Common myeloid progenitor, CD34-positive (primary cell): ENCODE measurements at places on chromosomes 3 and 15.
A peak's percentile ranks its signal among the peaks of the same experiment; 100 is the strongest.

GRCh38 chr3:23900744-23901143 is 16.0 kb downstream of the NKIRAS1 start:
- no peak overlapping the region for H3K27ac ChIP-seq
- H3K4me3 ChIP-seq: no peak overlapping the region
- DNase-seq: no peak
- H3K27me3 ChIP-seq: no peaks in the 10 kb centered on the region

GRCh38 chr3:4398120-4398940 is 68.7 kb downstream of the SUMF1 start:
- H3K27me3 ChIP-seq: no peaks in the 10 kb centered on the region
- no peak overlapping the region for H3K27ac ChIP-seq
- H3K4me1 ChIP-seq: peaks cover 18% of the 10 kb centered on the region
- no peak overlapping the region for H3K4me3 ChIP-seq
- no peak for DNase-seq
- H3K36me3 ChIP-seq: peaks cover 22% of the 10 kb centered on the region

DNA sequence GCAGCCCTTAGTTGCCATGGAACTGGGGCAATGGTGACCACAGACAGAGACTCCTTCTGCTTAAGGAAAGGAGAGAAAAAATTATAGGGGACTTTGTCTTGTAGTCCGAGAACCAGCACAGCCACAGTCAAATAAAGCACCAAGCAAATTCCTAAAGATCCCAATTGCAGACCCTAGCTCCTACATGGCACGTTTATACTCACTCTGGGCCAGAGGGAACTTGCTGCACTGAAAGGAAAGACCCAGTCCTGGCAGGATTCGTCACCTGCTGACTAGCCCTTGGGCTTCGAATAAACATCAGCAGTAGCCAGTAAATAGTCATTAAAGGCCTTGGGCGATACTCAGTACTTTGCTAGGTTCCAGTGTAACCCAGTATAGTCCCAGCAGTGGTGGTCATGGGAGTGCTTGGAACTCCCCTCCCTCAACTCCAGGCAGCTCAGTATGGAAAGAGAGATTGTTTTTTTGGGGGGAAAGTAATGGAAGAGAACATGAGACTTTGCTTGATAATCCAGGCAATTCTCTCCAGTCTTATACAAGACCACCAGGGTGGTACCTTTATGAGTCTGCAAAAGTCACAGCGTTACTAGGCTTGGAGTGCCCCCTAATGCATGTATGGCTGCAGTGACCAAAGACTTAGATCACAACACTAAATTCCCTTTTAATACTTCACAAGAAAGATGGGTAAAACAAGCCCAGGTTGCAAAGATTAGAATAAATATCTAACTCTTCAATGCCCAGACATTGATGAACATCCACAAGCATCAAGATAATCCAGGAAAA is 66.4 kb upstream of the AGTR1 start:
- H3K4me1 ChIP-seq: no peaks in the 10 kb centered on the region
- no peak overlapping the region for H3K4me3 ChIP-seq
- H3K36me3 ChIP-seq: no peaks in the 10 kb centered on the region

- peaks cover 69% of the 10 kb centered on the region for H3K4me1 ChIP-seq
- H3K36me3 ChIP-seq: peaks cover 5% of the 10 kb centered on the region
- H3K27me3 ChIP-seq: no peaks in the 10 kb centered on the region
- no peak for DNase-seq
- H3K27ac ChIP-seq: no peak overlapping the region
- H3K4me3 ChIP-seq: no peak overlapping the region
Measured at GRCh38 chr3:127789051-127789450, 33.3 kb downstream of the MGLL start.

DNA sequence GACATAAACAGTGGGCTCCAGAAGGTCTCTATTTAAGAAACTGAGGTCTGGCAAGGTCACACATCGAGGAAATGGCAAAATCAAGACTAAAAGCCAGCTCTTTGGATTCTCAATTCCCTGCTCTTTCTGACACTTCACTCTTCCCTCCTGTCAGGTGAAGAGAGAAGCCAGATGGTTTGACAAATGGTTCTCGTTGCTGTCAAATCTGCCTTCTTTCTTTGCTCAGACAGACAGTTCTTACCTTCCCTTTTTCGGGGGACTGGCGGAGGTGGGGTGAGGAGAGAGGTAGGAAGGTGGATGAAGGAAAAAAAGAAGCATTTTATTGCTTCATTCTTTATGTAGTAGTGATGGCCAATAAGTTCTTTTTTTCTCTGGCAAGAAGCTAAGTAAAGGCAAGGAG is 133.4 kb downstream of the LPP start:
- H3K4me1 ChIP-seq: no peaks in the 10 kb centered on the region
- peaks cover 2% of the 10 kb centered on the region for H3K36me3 ChIP-seq
- DNase-seq: no peak
- H3K4me3 ChIP-seq: no peak overlapping the region
- H3K27me3 ChIP-seq: no peaks in the 10 kb centered on the region
- no peak overlapping the region for H3K27ac ChIP-seq

- no peaks in the 10 kb centered on the region for H3K4me1 ChIP-seq
- H3K4me3 ChIP-seq: no peak overlapping the region
- no peaks in the 10 kb centered on the region for H3K36me3 ChIP-seq
- no peak for DNase-seq
- no peaks in the 10 kb centered on the region for H3K27me3 ChIP-seq
Measured at GRCh38 chr3:38985581-38985980, 66.2 kb downstream of the SCN11A start.

DNA sequence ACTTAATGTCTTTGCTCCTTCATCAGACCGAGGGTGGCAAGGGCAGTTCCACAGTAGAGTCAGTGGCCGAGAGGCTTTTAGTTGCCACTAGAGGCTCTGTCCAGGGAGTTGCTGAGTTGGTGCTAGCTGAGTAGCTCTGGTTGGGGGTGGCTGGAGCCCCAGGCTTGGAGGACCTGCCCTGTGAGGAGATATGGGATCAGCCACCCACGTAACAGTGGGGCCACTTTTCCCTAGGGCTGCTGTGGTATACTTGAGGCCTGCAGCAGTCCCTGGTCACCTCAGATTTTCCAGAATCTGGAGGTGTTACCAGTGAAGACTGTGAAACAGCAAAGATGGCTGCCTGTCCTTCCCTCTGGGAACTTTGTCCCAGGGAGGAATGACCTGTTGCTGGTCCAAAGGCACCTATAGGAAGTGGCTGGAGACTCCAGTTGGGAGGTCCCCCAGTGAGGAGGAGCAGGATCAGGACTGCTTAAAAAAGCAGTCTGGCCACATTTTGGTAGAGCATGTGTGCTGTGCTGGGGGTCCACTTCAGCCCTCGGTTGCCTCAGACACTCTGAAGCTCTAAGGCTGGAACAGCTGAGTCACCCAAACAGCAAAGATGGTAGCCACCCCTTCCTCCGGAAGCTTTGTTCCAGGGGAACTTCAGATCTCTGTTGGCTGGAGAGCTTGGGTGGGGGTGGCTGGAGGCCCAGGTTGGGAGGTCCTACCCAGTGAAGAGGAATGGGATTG is 72.9 kb downstream of the AKAP13 start:
- H3K27me3 ChIP-seq: no peaks in the 10 kb centered on the region
- no peaks in the 10 kb centered on the region for H3K36me3 ChIP-seq
- no peak for DNase-seq
- no peak overlapping the region for H3K4me3 ChIP-seq

DNA sequence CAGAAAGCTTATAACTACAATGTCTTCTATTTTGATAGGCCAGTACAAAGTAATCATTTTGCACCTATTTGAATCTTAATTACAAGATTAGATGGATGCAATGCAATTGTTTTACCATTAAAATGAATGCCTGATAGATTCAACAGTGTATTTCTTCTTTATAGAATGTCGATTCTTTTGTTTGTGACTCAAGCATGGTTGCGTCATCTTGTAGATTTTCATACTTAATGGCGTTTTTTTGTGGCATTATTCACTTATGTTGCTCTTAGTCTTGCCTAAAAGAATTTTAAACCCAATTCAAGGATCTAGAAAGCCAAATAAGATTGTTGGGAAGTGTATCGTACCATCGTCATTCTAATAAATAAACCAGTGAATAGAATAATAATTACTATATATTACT is 21.4 kb downstream of the ZBTB38 start:
- H3K4me1 ChIP-seq: no peaks in the 10 kb centered on the region
- H3K27me3 ChIP-seq: no peaks in the 10 kb centered on the region
- no peak overlapping the region for H3K27ac ChIP-seq
- no peak overlapping the region for H3K4me3 ChIP-seq
- H3K36me3 ChIP-seq: no peaks in the 10 kb centered on the region

DNA sequence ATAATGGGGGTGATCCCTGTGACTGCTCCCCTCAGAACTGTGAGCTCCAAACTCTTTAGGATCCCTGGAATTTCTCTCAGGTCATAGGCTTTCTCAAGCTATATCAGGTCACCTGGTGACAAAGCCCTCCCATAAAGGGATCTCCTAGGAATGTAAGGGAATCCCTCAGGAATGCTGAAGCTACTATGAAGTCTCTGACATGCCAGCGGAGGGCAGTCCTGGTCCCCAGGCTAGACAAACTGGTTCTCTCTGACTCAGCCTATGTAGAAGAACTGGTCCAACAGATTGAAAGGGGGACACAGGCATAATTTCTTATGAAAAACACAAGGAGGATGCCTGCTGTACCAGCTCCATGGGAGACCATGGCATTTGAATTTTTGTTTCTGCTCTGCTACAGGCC is 6.7 kb downstream of the LPCAT4 start:
- H3K27ac ChIP-seq: no peak overlapping the region
- H3K27me3 ChIP-seq: no peaks in the 10 kb centered on the region
- peaks cover 8% of the 10 kb centered on the region for H3K36me3 ChIP-seq
- DNase-seq: no peak
- no peak overlapping the region for H3K4me3 ChIP-seq
- H3K4me1 ChIP-seq: peaks cover 1% of the 10 kb centered on the region

- peaks cover 3% of the 10 kb centered on the region for H3K4me1 ChIP-seq
- H3K36me3 ChIP-seq: peaks cover 18% of the 10 kb centered on the region
- no peak overlapping the region for H3K27ac ChIP-seq
- H3K27me3 ChIP-seq: no peaks in the 10 kb centered on the region
Measured at GRCh38 chr3:52679199-52679538, 6.5 kb downstream of the PBRM1 start.

GRCh38 chr3:55609230-55609827 is 122.2 kb upstream of the WNT5A start:
- no peak overlapping the region for H3K4me3 ChIP-seq
- H3K27ac ChIP-seq: no peak overlapping the region
- no peaks in the 10 kb centered on the region for H3K36me3 ChIP-seq
- no peak for DNase-seq

GRCh38 chr3:20878691-20879090 is 692.7 kb upstream of the SGO1 start:
- no peak for DNase-seq
- H3K27me3 ChIP-seq: no peaks in the 10 kb centered on the region
- H3K27ac ChIP-seq: no peak overlapping the region
- no peak overlapping the region for H3K4me3 ChIP-seq
- H3K4me1 ChIP-seq: no peaks in the 10 kb centered on the region

GRCh38 chr3:39234651-39235050 is 42.3 kb upstream of the XIRP1 start:
- no peaks in the 10 kb centered on the region for H3K27me3 ChIP-seq
- H3K4me1 ChIP-seq: peaks cover 11% of the 10 kb centered on the region
- no peaks in the 10 kb centered on the region for H3K36me3 ChIP-seq
- no peak for DNase-seq
- no peak overlapping the region for H3K4me3 ChIP-seq

GRCh38 chr3:79278681-79279080 is 489.1 kb downstream of the ROBO1 start:
- H3K27ac ChIP-seq: no peak overlapping the region
- no peaks in the 10 kb centered on the region for H3K27me3 ChIP-seq
- H3K4me3 ChIP-seq: no peak overlapping the region

DNA sequence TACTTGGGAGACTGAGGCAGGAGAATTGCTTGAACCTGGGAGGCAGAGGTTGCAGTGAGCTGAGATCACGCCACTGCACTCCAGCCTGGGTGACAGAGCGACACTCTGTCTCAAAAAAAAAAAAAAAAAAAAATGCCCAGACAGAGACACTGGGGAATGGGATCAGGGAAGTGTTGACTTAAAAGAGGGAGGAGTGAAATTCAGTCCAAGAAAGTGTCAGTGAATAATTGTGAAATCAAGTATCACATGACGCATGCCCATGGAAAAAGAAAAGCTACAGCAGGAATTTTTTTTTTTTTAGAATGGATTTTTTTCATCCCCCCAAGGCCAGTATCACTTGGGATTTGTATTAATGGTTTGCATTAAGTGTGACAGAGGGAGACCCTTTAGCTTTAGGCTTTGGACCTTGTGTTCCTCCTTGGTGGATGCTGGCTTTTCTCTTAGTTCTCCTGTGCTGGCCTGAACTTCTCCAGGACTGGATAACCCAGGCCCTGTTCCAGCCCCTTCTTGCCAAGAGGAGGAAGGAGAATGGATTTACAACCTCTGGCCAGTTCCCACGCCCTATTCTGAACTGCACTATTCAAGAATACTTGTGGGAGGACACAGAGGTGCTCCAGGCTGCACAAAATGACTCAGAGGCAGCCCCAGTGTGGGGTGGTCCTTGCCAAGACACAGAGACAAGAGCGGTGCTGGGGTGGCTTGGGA is 36.7 kb upstream of the ZNF774 start:
- no peak overlapping the region for H3K27ac ChIP-seq
- no peak for DNase-seq
- H3K4me1 ChIP-seq: peaks cover 3% of the 10 kb centered on the region
- no peaks in the 10 kb centered on the region for H3K27me3 ChIP-seq

DNA sequence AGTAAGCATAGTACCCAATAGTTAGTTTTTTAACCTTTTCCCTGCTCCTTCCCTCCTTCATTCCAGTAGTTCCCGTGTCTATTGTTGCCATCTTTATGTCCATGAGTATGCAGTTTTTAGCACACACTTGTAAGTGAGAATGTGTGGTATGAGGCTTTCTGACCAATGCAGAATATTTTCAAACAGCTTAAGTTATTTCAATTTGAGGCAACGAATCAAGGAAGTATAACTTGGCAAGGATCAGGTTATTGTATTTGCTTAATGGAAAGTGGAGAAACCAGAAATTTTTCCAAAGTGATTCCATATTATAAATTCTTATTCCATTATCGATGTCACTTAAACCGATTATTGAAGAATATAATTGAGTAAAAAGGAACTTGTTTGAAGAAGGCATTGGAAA is 954.8 kb downstream of the GBE1 start:
- H3K4me1 ChIP-seq: no peaks in the 10 kb centered on the region
- peaks cover 2% of the 10 kb centered on the region for H3K27me3 ChIP-seq
- H3K4me3 ChIP-seq: no peak overlapping the region
- no peak for DNase-seq
- no peak overlapping the region for H3K27ac ChIP-seq

DNA sequence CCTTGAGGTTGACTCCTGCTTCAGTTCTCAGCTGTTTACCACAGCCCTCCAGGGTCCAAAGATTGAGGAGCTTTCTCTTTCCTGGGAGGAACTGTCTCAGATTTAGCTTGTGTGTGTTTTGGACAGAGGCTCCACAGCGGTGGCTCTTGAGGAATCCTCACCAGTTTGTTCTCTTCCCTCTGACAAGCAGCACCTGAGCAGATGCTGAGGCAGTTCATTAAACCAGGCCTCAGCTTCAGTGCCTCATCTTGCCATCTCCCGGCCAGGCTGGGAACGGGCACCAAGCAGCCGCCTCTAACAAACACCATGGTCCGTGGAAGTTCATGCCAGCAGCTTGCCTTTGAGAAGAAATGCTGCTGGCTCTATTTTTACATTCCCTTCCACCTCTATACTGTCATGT is 25.8 kb upstream of the TIMP4 start:
- no peaks in the 10 kb centered on the region for H3K27me3 ChIP-seq
- no peaks in the 10 kb centered on the region for H3K36me3 ChIP-seq
- no peak overlapping the region for H3K4me3 ChIP-seq
- H3K4me1 ChIP-seq: peaks cover 24% of the 10 kb centered on the region
- DNase-seq: no peak

GRCh38 chr3:56467801-56468183 is 475 bp downstream of the ERC2 start:
- DNase-seq: peak; percentile 18
- H3K27ac ChIP-seq: no peak overlapping the region
- no peaks in the 10 kb centered on the region for H3K36me3 ChIP-seq
- H3K27me3 ChIP-seq: peaks cover 74% of the 10 kb centered on the region
